Calu3 (cell line): ENCODE measurements at places on chromosomes 4 and X. TPM values are rescaled to one million over a fixed set of nuclear protein-coding genes. Genes with fewer than 3 reads are reported as not detected.

GRCh38 chrX:118353081-118353850, 7.4 kb downstream of the WDR44 start:
- no peak overlapping the region for H3K4me3 ChIP-seq
- DNase-seq: no peak
- H3K4me1 ChIP-seq: peaks cover 35% of the 10 kb centered on the region
- no peaks in the 10 kb centered on the region for H3K27me3 ChIP-seq

GRCh38 chr4:20268028-20268427, 16.3 kb downstream of the SLIT2 start:
- H3K27ac ChIP-seq: no peak overlapping the region
- no peaks in the 10 kb centered on the region for H3K4me1 ChIP-seq
- H3K36me3 ChIP-seq: no peaks in the 10 kb centered on the region
- no peaks in the 10 kb centered on the region for H3K27me3 ChIP-seq

The GPC3 gene
- 2.3 and 4.0 TPM in 2 replicates for total RNA-seq

DNA sequence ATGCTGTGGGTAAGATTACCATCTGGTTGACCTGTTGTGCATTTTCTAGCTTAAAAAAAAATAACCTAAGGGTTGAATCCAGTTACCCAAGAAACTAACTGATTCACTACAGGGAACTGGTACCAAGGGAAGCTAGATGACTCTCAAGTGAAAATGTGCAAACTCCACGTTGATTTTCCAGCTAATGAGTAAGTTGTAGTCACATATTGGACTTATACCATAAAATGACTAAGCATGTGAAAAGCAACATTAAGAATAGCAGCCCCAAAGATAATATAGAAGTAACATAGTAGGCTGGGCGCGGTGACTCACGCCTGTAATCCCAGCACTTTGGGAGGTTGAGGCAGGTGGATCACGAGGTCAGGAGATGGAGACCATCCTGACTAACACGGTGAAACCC, 270.9 kb downstream of the SPRY1 start:
- no peak overlapping the region for H3K27ac ChIP-seq
- H3K4me1 ChIP-seq: no peaks in the 10 kb centered on the region

- H3K4me1 ChIP-seq: peaks cover 12% of the 10 kb centered on the region
- H3K27ac ChIP-seq: no peak overlapping the region
- no peaks in the 10 kb centered on the region for H3K27me3 ChIP-seq
- H3K4me3 ChIP-seq: no peak overlapping the region
- DNase-seq: no peak
Observed at GRCh38 chr4:170671171-170671570, 581.4 kb upstream of the AADAT start.

The PCDH19 gene
- 0.02 and 0.50 TPM in 2 replicates for total RNA-seq
